ENCODE measurements at places on chromosomes 2 and 18.

DNA sequence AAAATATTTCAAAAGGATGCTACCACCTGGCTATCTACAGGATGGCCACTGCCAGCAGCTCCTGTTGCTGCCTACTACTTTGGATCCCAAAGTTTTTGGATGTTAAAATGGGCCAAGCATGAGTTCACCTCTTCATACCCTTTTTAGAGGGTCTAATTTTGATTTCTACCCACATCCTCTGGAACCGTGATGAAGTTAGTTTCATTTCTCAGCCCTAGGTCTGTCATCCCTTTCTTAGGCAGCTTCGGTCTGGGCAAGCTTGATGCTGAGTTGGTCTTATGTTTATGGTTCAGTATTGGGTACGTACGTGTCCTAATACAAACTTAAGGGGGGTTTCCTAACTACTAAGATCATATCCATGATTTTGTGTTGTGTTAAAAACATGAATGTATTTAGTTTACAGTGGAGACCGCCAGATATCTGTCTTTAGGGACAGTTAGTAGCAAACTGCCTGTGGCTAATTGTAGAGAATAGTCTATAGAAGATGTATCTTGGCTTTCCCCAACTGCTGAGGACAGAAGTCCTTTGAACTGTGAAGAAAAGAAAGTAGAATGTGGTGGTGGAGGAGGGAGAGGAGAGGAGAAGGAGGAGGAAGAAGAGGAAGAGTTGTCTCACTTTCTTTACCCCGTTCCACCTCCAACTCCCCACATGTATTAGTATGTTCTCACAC is 184.9 kb downstream of the UBE2E3 start:
- DNase-seq: no peak

- no peak for DNase-seq
Measured at GRCh38 chr2:96075199-96075771, 40.6 kb upstream of the GPAT2 start.

- no peak for DNase-seq
Measured at GRCh38 chr2:167935803-167936110, 311.6 kb downstream of the STK39 start.

DNA sequence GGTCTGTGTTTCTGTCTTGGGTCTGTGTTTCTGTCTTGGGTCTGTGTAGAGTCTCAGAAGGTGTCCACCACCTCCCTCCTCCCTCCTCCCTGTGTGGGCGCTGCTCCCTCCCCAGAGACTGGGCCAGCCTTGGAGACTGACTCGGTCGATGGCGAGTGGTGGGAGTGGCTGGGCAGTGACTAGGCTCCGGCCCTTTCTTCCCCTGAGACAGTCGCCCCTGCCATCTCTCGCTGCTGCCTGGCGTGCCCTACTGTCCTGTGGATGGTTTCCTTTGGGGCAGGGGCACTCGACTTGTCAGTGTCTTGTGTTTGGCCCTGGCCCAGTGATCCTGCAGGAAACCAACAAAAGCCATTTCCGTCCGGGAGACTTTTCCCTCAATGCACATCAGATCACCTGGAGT is 215.8 kb downstream of the NDUFA10 start:
- no peak for DNase-seq

DNA sequence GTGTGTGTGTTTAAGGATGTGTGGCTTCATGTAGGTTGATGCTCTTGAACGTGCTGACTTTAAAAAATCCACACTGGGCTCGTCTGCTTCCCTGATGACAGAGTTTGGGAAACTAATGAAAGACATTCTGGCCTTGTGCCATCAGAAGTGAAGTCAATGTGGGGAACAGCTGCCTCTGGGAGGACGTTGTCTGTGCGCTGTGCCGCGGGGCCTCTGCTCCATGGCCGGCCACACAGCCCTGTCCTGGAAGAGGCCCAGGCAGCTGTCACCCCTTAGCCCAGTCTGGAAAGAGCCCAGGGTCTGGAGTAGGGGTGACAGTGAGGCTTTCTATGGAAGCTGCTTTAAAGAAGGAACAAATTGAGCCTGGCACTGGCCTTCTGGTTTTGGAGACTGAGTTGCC is 155.8 kb downstream of the SH3RF3 start:
- peak; percentile 16 for DNase-seq

- DNase-seq: no peak
Measured at GRCh38 chr2:12709207-12709522, 7.6 kb upstream of the TRIB2 start.

DNA sequence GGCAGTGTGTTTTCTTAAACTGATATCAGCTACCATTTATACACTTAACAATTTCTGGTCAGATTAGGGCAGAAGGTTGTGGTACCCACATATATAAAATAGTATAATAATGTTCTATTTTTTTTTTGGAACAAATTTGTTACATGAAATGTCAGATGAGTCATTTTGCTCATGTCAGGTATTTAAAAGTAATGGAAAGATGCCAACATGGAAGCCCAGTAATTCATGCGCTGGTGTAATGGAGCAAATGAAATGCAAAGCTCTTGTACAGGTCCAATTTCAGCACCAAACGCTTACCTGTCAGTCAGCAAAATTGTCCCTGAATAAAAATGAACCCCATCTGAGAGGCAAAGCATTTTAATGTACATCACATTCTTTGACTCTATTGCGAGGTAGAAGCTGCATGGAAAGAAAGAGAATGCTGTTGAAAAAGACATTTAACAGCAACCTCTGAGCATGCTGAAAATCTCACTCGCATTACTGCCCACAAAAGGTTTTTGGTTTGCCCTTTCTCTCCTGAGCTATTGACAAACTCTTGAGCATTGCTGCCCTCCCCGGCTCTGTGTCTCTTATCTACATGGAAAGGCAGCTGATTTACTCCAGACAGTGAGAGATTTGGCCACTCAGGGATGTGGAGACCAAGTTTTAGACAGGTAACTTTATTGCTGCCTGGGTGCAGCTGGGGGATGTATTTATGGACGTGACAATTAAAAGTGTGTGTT is 217.5 kb downstream of the CAMKMT start:
- no peak for DNase-seq

DNA sequence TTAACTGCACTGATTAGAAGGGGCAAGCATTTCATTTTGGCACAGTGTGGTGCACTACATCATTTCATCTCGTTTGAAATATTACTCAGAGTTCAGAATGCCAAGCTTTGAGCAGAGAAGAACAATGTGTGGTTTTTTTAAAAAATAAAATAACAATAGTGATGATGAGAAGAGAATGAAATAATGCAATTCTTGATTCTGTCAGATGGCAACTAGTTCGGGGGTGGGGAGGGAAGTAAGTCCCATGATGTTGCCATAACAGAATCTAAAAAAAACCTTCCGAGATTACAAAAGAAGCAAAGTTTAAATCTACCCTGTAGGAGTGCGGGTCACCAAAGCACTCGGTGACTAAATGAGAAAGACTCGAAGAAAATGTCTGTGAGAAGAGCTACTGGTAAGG is 490.4 kb downstream of the NR4A2 start:
- DNase-seq: peak; percentile 47

DNA sequence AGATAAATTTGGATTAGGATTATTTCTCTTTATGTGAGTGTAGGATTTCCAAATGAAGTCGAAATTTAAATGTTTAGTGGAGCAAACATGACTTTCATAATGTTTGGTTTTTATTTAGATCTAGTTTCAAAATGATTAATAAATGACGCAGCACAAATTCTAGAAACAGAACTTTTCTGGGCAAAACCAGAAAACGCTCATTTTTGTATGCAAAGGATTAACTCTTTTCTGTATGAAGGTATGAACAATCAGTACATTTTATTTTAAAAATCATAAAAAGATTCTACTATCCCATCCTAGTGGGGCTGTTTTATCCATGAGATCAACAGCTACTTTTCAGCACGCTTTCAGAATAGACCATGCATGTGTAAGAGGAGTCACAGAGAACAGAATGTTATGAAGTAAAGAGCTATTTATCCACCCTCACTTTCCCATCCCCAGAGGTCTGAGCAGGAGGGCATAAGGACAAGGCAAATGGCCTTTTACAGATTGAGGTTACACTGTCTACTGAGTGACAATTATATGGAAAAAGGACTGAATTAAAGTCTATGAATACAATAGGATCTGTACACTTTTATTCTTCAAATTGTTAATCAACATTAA is 270.8 kb downstream of the ZEB2 start:
- no peak for DNase-seq

- DNase-seq: no peak
Measured at GRCh38 chr2:241931976-241932898, 62.7 kb downstream of the RTP5 start.

DNA sequence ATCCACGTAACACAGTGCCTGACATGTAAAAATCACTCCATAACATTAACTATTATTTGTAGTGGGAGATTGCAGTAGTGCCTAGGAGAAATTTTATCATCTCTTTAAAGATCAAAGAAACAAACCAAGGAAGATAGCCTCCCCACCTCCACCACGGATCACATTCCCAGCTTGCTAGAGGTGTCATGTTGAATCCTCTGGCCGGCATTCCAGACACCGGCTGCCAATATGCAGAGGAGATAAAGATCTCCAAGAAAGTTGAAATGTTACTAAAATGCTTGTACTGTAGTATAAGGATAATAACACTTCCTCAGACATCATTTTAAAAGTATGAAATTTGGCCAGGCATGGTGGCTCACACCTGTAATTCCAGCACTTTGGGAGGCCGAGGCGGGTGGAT is 6.1 kb upstream of the ATG16L1 start:
- no peak for DNase-seq

DNA sequence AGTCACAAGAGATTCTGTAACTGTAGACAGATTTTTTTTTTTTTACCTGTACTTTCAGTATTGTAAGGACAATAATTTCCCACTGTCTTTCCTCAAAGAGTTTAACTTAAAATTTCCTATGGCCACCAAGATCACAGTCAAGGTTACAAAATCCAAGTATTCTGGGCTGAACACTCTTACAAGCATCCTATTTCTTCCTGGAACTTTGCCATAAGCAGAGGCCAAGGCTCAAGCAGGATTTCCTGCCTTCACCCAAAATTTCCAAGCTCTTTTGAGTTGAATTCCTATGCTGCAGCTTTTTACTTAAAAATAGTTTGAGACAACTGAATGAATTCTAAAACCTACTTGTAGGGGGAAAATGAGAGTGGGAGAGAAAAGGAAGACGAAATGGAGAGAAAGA is 299.4 kb downstream of the ZNF516 start:
- DNase-seq: no peak

DNA sequence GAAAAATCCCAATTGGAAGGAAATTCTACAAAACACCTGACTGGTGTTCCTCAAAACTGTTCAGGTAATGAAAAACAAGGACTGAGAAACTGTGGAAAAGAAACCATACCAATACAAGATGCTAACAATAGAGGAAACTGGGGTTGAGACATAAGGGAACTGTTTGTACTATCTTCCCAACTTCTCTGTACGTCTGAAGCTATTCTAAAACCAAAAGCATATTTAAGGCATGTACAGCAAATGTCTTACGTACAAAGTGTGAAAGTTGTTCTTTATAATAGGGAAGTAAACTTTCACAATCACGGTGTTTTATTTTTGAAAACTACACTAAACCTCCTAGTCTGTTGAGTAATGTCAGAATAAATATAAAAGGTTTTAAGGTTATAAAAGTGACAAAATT is 776.1 kb upstream of the RAB6C start:
- peak; percentile 6 for DNase-seq

DNA sequence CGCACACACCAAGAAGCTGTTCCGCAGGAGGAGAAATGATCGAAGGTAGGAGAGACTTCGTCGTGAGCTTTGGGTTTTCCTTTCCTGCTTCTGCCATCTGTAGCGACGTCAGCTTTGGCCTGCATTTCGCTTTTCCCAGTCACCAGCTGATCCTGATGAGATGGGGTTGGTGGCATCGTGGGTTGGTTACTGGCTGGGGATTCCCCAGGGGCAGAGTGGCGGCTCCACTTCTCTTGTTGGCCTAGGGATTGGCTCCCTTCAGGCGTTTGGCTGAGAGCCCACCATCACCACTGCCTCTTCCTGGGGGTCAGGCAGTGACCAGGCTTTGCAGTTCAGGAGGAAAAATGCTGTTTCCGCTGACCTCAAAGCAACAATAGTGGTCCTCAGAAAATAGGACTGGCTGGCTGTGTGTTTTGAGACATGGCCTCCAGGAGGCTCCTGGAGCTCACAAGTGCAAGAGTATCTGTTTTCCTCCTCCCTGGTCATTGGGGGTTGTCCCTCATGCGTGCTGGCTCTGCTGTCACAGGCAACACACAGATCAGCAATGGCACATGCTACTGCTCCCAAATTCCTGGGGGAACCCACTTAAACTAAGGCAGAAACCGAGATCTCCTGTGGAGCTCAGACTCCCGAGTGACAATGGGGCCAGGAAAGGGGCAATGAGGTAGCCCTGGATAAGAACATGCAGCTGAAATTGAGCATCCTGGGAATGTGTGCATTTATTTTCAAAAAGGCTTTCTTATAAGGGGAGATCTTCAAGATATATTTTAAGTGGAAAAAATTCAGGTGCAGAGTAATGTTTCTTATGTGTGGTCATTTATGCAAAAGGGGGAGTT is 173.0 kb downstream of the CTIF start:
- peak; percentile 64 for DNase-seq

GRCh38 chr2:129934044-129934822 is 45.2 kb upstream of the RAB6C start:
- DNase-seq: no peak
